NCI-H1417 (cell line): ENCODE measurements at places on chromosomes 12 and 14.

- peak; percentile 31 for DNase-seq
Observed at GRCh38 chr14:90553921-90554336, 157.1 kb downstream of the CALM1 start.

DNA sequence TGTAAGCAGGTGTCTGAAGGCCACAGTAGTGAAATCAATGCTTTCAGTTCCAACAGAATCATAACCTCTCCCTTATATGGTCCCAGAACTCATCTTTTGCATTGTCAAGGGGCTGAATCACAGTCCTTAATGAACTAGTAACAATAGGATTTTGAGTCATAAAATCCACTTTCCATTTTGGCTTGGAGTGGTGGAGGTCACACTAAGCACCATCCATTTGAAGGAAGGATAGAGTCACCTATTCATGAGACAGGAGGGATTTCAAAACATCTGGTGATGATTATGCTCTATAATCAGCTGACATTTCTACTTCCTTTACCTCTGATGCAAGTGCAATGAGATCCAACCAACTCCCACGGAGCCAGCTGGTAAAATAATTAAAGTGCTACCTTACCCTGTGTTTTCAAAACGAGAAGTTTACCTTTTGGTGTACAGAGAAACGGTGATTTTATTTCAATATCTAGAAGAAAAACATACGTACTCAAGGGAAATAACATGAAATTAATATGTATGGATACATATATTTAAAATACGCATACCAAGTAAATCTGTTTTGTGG lies 59.1 kb downstream of the TMEM132D start:
- no peak for DNase-seq

DNA sequence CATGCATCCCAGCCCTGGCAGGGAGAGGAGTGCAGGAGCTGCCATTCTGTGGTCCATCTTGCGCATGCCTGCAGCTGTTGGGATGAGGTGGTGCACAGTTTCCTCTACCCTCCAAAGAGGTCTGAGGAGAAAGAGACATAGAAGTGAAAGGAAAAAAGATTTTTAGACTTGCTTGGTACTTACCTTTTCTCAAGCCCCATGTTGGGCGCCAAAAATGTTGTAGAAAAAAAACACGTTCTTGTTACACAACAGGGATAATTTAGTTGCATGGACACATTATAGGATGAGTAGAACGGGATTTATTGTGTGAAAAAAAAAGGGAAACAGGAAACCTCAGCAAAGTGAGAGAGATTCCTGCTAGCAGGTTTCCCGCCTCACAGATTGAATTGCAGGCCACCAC lies 244.4 kb upstream of the GARIN2 start:
- DNase-seq = peak; percentile 1

DNA sequence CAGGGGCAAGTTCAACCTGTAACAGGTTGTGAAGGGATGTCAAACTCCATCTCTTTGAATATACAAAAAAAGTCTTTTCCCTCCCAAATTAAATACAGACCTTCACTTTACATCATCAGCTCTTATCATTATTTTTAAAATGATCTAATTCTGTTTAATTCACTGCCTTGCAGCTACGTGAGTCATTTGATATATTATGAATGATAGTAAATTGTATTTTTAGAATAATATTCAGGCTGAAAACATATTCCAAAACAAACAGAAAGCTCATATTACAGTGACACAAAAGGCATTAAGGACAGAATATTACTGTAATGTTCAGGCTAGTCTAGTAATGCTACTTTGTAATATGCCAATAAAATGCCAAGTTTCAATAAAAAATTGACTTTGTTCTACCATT lies 53.3 kb downstream of the BCAT1 start:
- DNase-seq = no peak

GRCh38 chr12:52155048-52155868 lies 36.6 kb downstream of the KRT80 start:
- DNase-seq = peak; percentile 53
